ENCODE measurements at places on chromosomes 11 and 22.

DNA sequence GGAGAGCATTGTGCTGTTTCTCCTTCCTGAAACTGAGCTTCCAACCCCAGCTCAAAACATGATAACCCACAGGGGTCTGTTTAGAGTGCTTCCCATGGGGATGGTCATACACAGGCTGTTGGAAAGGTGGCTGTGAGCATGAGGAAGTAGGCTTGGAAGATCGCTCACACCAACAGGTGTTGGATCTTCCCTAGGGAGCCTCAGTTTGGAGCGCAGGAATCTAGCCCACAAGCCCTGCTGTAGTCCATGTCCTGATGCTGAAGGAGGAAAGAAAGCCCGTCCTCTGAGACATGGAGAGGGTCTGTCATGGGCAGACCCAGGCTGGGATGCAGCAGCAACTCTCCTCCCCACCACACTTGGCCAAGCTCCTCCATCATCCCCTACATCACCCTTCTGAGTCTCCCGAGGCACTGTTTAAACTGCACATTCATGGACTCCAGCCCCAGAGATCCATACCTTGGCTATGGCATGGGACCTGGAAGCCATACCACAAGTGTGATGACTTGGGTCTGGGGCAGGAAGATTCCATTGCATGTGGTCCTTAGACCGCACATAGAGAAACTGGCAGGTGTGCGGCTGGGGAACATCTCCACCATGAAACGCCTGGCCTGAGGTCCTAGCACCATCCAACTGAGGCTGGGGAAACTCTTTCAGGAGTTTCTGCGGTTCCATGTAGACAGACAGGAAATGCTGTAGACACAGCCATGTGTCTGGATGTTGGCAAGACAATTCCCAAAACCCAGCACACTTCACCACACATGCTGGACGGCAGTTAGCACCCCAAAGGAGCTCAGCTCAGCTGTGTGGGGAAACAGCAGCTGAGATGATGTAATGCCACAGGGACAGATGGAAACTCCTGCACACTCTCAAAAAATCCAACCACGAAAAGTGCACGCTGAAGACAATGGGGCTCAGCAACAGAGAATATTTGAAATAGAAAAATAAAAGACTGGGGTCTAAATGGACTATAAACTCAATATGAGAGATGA lies 27.6 kb upstream of the TTC12 start:
- no peak for DNase-seq

GRCh38 chr11:66580803-66581202 lies 12.1 kb downstream of the CCDC87 start:
- DNase-seq, result no peak

- no peak for DNase-seq
Observed at GRCh38 chr22:43824724-43825420, 12.8 kb upstream of the EFCAB6 start.

DNA sequence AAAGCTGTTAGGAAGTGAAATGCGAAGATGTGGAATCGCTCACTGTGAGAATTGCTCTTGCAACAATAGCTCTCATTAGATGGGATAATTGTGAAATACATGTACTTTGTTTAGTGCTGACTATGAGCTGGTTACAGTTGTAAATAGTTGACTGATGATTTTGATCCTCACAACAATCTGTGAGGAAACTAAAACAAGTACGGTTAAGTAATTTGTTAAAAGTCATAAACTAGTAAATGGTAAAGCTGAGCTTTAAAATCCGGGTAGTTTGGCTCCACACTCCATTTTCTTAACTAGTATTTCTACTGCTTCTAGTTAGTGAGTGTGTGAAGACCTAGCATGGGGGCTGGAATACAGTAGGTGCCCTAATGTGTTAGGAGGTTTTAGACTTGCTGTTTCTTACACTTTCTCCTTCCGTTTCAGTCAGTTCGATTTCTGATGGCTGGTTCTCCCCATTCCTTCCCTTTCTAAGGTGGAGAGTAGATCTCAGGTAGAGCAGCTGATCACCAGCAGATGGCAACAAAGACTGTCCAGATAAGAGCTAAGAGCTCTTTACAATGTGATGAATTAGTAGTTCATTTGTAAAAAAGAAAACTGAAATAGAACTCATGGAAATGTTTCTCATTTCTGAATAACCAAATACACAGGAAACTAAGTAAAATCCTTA lies 16.3 kb upstream of the CYP2R1 start:
- no peak for DNase-seq

- DNase-seq, result peak; percentile 21
Observed at GRCh38 chr22:25976356-25976755, 192.9 kb upstream of the SEZ6L start.

GRCh38 chr11:8814209-8814922 lies 96.6 kb upstream of the AKIP1 start:
- no peak for DNase-seq

DNA sequence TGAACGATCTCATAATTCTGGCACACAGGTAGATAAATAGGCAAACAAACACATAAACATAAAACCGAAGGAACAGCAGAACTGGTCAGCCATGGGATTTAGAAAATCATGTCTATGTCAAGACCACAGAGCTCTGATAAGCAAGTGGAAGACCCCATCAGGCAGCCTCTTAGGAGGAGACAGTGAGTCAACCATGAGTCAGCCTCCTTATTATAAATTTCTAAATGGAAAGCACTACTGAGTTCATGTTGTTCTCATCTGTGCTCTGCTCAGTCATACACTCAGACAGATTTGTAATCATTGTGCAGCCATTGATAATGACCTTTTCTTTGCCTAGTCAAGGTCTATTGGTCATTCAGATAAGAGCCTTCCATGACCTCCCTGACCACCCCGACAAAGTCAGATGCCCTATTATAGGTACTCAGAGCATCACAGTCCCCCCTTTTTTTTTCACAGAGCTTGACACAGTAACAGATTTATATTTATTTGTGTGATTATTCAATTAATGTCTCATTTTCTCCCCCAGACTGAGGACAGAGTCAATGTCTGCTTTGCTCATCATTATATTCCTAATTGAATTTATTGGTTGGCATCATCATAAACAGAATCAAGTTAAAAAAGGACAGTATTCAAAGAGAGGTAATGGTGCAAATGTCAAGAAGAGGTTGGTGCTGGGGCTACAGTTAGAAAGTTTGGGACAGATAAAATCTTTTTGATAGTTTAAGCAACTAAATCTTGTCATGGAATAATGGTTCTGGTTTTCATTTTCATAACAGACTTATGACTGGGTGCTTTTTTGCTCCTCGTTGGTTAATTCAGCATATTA lies 579.7 kb upstream of the CCDC90B start:
- no peak for DNase-seq

DNA sequence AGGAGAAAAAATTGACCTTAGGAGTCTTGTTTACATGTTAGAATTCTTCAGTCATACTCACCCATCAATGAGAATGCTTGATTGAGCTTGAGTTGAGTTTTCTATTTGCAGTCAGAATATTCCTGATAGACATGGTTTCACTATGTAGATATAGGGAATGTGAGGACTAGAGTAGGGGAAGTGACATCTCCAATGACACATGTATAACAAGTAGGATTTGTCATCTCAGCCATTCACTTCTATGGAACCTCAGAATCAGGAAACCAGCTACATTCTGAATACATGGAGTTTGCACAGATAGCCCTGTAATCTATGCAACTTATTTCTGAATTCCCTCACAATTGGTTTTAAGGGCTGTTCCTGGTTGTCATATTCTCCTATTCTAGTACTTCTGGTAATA lies 20.1 kb upstream of the OR9Q1 start:
- DNase-seq, result no peak

DNA sequence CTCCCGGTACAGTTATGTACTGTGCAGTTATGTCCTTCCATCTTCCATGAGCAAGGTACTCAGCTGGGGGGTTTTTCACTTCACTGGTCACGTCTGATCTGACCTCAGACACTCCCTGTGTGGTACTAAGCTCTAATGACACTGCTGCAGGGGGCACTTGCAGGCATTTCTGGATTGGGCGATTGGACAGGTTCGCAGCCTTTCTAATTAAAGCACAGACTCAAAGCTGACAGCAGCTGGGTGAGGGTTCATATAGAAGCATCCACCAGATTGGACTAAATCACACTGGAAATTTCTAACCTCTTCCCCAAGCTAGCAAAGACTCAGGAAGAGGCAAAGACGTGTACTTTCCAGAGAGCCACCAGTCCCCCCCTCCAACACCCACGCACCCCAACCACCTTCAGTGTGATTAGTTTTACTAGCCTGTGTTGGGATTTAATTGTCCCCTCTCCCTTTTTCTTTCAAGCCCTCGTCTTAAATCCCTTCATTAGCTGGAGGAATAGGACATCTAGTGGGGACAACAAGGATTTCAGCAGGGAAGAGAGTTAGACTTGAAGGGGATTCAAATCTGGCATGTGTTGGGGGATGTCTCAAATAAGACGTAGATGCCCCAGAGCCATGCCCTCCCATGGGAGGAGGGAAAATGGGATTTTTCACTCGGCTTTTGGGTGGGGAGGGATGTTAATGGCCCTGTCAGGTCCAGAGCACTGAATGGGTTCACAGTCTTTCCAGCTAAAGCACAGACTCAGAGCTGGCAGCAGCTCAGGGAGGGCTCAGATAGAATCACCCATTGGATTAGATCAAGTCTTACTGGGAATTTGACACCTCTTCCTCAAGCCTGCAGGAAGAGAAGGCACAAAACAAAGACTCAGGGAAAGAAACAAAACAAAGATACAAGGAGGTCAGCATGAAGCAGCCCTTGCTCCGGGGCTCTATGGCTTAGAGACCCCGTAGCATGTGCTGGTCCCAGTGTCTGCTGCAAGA lies 10.9 kb downstream of the INS start:
- no peak for DNase-seq
